Urinary bladder (tissue), 4 donors: ENCODE measurements at places on chromosomes 12 and 14. TPM values are rescaled to one million over a fixed set of nuclear protein-coding genes. Genes with fewer than 3 reads are reported as not detected.

DNA sequence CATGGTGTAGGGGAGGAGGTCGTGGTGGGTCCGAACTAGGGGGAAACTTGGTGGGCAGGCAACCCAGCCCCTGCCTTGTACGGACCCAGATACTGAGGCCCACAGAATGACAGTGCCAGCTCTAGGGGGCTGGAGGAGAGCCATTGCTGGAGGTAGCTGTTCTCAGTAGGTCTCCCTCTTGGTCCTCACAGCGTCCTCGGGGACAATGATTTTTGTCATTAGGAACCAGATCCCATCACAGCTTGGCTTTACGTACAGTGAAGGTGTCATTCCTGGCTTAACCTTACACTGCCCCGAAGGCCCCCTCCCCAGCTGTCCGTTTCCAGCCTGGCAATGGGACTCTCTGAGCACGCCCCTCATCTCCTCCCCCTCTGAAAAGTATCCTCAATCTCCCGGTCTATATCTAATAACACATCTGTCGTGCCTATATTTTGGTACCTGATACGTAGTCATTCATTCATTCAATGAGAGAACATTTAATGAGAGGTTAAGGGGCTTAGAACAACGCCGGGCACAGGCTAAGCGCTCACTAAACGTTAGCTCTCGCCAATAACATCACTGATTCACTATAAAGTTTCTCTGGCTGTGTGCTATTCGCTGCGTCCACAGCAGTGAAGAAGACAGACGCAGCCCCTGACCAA is 597 bp upstream of the DYNC1H1 start:
- DNase-seq, result no peak

The ERC1 gene
- 76.7 TPM for total RNA-seq

DNA sequence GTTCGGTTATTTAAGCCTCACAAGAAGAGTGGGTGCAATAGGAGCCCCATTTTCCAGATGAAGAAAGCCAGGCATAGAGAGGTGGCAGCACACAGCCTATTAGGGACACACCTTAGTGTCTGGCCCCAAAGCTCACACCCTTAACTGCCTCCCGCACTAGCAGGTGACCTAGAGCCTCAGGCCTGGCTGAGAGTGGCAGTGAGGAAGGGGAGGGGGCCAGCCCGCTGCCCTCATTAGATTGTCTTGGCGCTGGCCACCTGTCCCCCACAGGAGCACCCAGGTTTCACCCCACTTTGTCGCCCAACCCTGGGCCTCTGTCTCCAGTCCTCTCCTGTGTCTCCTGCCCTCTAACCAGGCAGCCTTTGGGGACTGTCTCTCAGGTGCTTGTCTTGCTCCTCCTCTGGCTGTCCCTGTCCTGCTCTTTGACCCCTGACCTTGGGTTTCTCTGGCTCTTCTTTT is 18.5 kb upstream of the PGF start:
- DNase-seq, result no peak

GRCh38 chr12:27953817-27954216 is 18.7 kb downstream of the PTHLH start:
- DNase-seq, result no peak

The SLC39A5 gene
- total RNA-seq, result not detected

DNA sequence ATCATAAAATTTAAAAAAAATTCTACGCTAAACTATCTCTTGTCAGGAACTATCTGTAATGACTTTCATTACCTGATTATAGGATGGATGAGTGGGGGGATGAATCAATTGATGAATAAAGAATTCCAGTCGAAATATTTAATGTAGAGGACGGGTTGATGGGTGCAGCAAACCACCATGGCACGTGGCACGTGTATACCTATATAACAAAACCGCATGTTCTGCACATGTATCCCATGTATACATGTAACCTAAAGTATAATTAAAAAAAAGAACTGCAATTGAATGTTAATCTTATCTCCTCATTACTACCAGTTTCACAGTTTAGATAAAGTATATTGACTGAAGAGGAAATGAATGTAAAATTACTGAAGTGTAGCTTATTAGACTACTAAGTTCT is 23.4 kb downstream of the LRRIQ1 start:
- DNase-seq, result no peak

The CREBL2 gene
- total RNA-seq, result 39.0 TPM

The BDKRB2 gene
- total RNA-seq, result 10.5 TPM

- DNase-seq, result no peak
These were observed 831.5 kb downstream of the GALC start for GRCh38 chr14:87161502-87161901.

The MUCL1 gene
- not detected for total RNA-seq

DNA sequence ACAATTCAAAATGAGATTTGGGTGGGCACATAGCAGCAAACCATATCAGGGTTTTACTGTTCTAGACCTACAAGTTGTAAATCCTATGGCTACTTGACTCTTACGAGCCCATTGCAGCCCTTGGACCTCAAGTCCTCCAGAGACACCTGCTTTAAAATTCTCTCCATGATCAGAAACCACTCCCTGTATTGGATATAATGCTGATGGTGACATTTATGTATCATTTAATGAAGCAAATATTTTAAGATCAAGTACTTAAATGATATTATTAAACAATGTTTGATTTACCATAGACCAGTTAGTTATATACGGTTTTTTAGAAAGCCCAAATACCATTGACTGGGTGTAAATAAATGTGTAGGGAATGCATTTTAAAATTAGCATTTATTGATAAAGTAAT is 24.2 kb downstream of the AMDHD1 start:
- DNase-seq, result no peak

The METAP2 gene
- 59.4 TPM for total RNA-seq

- DNase-seq, result no peak
These were observed 116.2 kb upstream of the TMEM260 start for GRCh38 chr14:56463271-56463890.

The AQP6 gene
- total RNA-seq, result 0.26 TPM

DNA sequence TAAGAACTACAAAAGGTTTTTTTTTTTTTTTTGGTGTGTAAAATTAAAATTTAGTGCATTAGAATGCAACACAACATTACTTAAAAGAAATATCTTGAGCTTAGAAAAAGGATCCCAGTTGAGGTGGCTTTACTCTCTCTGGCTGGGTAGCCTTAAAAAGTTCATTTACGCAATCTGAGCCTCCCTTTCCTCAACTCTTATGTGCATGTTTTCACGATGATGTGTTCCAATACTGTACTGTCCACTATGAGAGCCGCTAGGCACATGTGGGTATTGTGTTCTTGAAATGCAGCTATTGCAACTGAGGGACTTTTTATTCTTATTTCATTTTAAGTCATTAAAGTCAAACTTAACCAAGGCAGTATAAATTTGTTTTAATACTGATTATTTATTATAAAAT is 460.9 kb upstream of the SYT1 start:
- DNase-seq, result no peak

The GALNT9 gene
- total RNA-seq, result 2.4 TPM

The OVCH1 gene
- 0.37 TPM for total RNA-seq

GRCh38 chr14:104134061-104134965 is 4.1 kb upstream of the KIF26A start:
- no peak for DNase-seq

DNA sequence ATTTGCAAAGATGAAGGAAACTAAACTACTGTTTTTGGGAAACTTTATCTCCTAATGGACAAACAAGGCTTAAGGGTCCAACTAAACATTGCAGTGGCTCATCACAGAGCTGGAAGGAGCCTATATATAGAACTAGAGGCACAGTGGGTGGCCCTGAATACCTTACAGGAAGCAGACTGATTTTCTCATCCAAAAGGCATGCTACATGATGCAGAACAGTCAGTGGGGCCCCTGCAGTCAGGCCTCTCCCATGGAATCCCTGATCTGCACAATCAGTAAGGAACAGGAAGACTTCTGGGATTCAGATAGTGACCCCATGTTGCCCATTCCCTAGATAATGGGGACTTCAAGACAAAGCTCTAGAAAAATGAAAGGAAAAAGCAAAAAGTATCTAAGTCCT is 1.9 kb upstream of the LLPH start:
- no peak for DNase-seq

The WDR89 gene
- 28.3 TPM for total RNA-seq

GRCh38 chr14:99128185-99128584 is 143.8 kb downstream of the BCL11B start:
- DNase-seq, result no peak

The C14orf132 gene
- total RNA-seq, result 26.2 TPM

DNA sequence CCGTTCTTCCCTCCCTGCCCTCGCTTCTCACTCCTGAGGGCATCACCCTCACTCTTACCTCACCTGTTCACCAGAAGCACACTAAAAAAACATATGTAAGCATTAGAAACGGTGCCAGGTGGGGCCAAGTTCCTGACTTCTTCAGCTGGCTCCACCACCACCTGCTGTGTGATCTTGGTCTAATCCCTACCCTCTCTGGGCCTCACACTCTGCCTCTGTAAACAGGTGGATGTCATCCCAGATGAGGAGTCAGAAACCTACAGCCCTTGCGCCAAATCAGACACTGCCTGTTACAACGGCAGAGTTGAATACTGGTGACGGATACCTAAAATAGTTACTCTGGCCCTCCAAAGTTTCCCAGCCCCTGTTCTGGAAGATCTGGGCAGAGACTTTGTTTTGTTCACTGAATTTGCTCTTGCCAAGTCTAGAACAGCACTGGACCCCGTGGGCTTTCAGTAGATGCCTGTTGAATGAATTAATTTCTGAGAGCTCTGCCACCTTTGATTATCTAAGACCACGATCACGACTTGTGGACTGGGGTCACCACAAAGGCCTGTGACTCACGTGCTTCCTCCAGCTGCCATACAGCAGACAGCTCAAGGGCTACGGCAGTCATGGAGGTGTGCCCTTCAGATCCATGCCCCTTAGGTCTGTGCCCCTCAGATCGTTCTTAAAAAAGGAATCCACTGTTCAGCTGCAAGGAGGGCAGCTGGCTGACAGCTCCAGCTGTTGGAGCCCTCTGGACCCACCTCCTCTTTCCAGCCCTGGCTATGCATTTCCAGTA is 71.9 kb downstream of the GSC start:
- no peak for DNase-seq

The LPAR5 gene
- total RNA-seq, result 1.7 TPM

The LRP1-AS gene
- total RNA-seq, result not detected

The KRT75 gene
- not detected for total RNA-seq

The AQP2 gene
- total RNA-seq, result not detected

The ACRBP gene
- 1.1 TPM for total RNA-seq

The PLCZ1 gene
- not detected for total RNA-seq
